ENCODE measurements at places on chromosomes 11 and 22. TPM values are rescaled to one million over a fixed set of nuclear protein-coding genes. Genes with fewer than 3 reads are reported as not detected.

- no peaks in the 10 kb centered on the region for H3K27me3 ChIP-seq
- H3K36me3 ChIP-seq = no peaks in the 10 kb centered on the region
- DNase-seq = peak; percentile 26
- H3K4me1 ChIP-seq = peaks cover 29% of the 10 kb centered on the region
- H3K27ac ChIP-seq = no peak overlapping the region
- H3K4me3 ChIP-seq = no peak overlapping the region
Observed at GRCh38 chr11:64409707-64410403, 50.9 kb downstream of the RPS6KA4 start.

GRCh38 chr11:29005401-29005980, 897.3 kb downstream of the METTL15 start:
- no peak for DNase-seq
- H3K27me3 ChIP-seq = no peaks in the 10 kb centered on the region
- H3K4me1 ChIP-seq = no peaks in the 10 kb centered on the region

DNA sequence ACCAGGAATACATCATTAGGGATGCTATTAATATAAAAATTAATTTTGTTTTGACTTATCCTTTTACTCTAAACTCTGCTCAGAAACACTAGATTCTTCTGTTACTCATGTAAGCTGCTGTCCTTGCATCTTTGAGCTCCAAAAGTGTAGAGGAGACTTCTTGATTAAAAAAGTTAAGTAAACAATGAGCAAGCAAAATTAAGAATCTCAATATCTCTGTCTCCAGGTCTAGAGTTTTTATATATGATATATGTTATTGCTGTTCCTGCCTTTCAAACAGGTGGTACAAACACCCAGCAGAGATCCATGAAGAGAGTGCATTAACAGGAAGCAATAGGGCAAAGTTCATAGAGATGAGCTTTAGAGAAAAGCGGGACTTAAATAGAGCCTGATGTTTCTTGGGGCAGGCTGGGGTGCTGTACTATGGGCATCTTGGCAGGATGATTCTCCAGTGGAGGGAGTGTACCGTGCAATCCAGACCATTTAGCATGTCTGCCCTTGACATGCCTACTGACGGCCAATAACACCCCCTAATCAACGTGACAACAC, 6.9 kb downstream of the MAPK1 start:
- H3K36me3 ChIP-seq = no peaks in the 10 kb centered on the region
- no peak overlapping the region for H3K4me3 ChIP-seq
- no peaks in the 10 kb centered on the region for H3K27me3 ChIP-seq

The AMOTL1 gene
- 3.5 TPM for total RNA-seq

DNA sequence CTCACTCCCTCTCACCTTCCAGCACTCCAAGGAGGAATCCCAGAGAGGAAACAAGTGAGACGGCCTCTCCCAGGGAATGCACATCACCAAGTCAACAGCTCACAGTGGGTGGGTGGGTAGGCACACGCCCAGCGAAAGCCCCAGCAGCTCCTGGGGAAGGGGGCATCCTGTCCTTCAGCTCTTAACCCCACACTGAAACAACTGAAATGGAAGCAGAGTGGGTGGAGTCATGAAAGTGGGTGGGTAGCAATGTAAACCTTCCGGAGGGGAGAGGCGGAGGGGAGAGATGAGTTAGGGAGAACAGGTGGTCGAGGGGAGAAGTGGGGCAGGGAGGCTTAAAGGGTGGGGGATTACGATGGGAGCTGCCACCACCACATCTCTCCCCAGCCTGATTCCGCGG, 5.4 kb downstream of the MCHR1 start:
- no peak overlapping the region for H3K27ac ChIP-seq
- no peaks in the 10 kb centered on the region for H3K36me3 ChIP-seq
- peaks cover 4% of the 10 kb centered on the region for H3K27me3 ChIP-seq
- DNase-seq = no peak
- H3K4me1 ChIP-seq = no peaks in the 10 kb centered on the region
- no peak overlapping the region for H3K4me3 ChIP-seq

GRCh38 chr11:130813638-130814037, 102.6 kb downstream of the SNX19 start:
- no peak overlapping the region for H3K4me3 ChIP-seq
- H3K36me3 ChIP-seq = no peaks in the 10 kb centered on the region
- no peak for DNase-seq
- no peaks in the 10 kb centered on the region for H3K27me3 ChIP-seq
- H3K27ac ChIP-seq = no peak overlapping the region

DNA sequence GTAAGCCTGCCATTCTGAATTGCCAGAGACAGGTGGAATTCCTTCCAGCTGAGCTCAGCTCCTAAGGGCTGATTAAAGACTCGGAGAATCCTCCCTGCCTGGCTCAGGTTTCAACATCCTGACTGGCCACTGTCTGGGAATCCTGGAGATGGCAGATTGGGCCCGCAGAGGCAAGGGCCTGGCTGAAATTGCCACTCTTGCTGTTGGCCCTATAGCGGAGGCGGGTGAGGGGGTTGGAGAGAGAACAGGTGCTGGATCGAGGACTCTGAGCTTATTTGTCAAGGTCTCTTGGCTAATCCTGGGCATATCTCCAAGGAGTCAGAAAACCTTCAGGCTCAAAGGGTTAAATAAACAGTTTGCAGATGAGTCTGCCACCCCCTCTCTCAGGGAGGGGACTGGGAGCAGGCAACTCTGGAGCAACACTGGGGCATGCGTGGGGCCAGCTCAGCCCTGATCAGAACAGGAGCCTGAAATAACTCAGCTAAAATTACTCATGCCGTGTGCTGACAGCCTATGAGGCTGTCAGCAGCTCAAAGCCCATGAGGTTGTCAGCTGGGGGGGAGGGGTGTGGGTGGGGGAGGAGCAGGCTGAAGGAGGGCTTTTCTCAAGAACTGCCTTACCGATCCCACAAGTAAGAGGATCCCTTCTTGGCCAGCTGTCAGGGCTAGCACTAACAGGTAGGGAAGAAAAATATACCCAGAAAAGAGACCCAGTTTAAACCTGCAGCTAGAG, 14.7 kb upstream of the MFRP start:
- DNase-seq = peak; percentile 87
- peaks cover 27% of the 10 kb centered on the region for H3K36me3 ChIP-seq
- peak overlapping the region; percentile 98 for H3K27ac ChIP-seq
- peak overlapping the region; percentile 69 for H3K4me3 ChIP-seq
- no peaks in the 10 kb centered on the region for H3K27me3 ChIP-seq

GRCh38 chr11:127693686-127694085, 693.1 kb upstream of the KIRREL3 start:
- DNase-seq = no peak
- H3K4me1 ChIP-seq = no peaks in the 10 kb centered on the region
- H3K27me3 ChIP-seq = no peaks in the 10 kb centered on the region
- no peaks in the 10 kb centered on the region for H3K36me3 ChIP-seq
- H3K4me3 ChIP-seq = no peak overlapping the region
- no peak overlapping the region for H3K27ac ChIP-seq

DNA sequence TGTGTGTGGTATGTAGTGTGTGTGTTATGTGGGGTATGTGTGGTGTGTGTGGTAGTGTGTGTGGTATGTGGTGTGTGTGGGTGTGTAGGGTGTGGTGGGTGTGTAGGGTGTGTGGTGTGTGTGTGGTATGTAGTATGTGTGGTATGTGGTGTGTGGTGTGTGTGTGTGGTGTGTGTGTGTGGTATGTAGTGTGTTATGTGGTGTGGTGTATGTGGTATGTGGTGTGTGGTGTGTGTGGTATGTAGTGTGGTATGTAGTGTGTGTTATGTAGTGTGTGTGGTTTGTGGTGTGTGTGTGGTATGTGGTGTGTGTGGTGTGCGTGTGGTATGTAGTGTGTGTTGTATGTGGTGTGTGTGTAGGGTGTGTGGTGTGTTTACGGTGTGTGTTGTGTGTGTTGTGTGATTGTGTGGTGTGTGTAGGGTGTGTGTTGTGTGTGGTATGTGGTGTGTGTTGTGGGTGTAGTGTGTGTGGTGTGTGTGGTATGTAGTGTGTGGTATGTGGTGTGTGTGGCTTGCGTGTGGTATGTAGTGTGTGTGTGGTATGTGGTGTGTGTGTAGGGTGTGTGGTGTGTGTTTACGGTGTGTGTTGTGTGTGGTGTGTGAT, 4.2 kb upstream of the PPP6R2 start:
- H3K36me3 ChIP-seq = no peaks in the 10 kb centered on the region
- no peak overlapping the region for H3K27ac ChIP-seq
- H3K27me3 ChIP-seq = no peaks in the 10 kb centered on the region
- no peak for DNase-seq

The CYP2R1 gene
- total RNA-seq = 21.2 TPM

DNA sequence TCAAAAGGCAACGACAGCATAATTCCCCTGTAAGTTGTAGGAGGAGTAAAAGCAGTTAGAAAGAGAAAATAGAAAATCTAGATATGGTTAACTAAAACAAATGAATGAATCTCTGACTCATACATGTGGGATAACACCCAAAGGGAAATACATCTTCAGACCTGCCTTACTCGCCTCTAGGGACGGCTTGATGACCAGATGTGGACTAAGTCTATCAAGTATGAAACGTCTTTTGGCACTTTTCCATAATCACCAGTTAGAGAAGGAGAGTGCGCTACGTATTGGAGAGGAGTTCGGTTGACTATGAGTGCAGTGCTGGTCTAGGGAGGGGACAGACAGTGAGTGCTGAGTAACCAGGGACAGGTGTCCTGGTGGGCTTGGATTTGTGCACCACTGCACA, 459.9 kb downstream of the OPCML start:
- H3K4me1 ChIP-seq = no peaks in the 10 kb centered on the region
- DNase-seq = no peak
- no peak overlapping the region for H3K4me3 ChIP-seq
- no peaks in the 10 kb centered on the region for H3K36me3 ChIP-seq

The ZP1 gene
- not detected for total RNA-seq
